Effector memory CD4-positive, alpha-beta T cell (primary cell): ENCODE measurements at places on chromosomes 4 and X.

DNA sequence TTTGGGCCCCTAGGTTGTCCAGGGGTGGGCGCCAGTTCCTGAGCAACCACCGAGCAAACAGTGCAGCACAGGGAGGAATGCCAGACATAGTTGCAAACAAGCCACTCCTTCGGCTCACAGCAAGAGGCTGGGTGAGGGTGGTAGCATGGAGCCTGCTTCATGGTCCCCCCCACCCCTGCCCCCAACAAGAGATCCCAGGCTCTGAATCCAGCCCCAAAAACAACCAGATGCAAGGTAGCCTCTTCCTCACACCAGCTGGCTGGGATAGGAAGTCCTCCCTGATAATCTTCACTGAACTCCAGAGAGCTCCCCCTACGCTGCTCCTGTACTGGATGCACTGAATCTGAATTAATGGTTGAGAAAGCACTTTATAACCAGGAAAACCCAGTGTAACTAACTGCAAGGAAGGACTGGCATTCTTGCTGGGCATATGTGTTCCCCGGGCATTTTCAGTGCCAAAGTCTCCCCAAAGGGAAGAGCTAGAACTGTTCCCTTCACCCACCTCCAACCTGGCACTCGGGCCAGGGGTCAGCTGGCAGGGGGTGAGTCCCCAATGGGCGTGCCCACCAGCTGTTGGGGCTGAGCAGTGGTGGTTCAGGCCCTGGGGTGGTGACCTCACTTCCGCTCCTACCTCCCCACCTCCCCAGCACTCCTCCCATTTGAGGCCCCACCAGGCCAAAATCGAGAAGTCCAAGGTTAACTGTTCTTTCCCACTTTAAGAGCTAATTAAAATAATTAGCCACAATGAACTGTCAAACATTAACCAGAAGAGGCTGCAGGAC is 1.5 kb downstream of the ELF4 start:
- H3K4me1 ChIP-seq, result peaks cover 9% of the 10 kb centered on the region

GRCh38 chr4:40196724-40197281 is at the start of gene RHOH:
RHOH (plus strand) TSS chr4:40197031; CDS start chr4:40243387, 46,356 bp downstream.
- peak; percentile 70 for DNase-seq
- no peaks in the 10 kb centered on the region for H3K27me3 ChIP-seq
- peak within 1 kb of the TSS; percentile 100 for H3K27ac ChIP-seq
- no peaks in the 10 kb centered on the region for H3K36me3 ChIP-seq
- H3K4me3 ChIP-seq, result peak within 1 kb of the TSS; percentile 87

- no peak overlapping the region for H3K27ac ChIP-seq
- no peaks in the 10 kb centered on the region for H3K4me1 ChIP-seq
- H3K36me3 ChIP-seq, result no peaks in the 10 kb centered on the region
- no peak for DNase-seq
Measured at GRCh38 chr4:79827283-79827682, 245.7 kb downstream of the ANTXR2 start.

- no peak overlapping the region for H3K27ac ChIP-seq
- no peak for DNase-seq
- peaks cover 12% of the 10 kb centered on the region for H3K4me1 ChIP-seq
- no peak overlapping the region for H3K4me3 ChIP-seq
Measured at GRCh38 chr4:26809811-26810210, 50.8 kb upstream of the STIM2 start.

- no peak overlapping the region for H3K27ac ChIP-seq
- no peak overlapping the region for H3K4me3 ChIP-seq
- no peak for DNase-seq
- no peaks in the 10 kb centered on the region for H3K4me1 ChIP-seq
- H3K36me3 ChIP-seq, result no peaks in the 10 kb centered on the region
Measured at GRCh38 chr4:152176627-152177214, 359.2 kb downstream of the FBXW7 start.
